ENCODE measurements at places on chromosomes 5 and 9.

DNA sequence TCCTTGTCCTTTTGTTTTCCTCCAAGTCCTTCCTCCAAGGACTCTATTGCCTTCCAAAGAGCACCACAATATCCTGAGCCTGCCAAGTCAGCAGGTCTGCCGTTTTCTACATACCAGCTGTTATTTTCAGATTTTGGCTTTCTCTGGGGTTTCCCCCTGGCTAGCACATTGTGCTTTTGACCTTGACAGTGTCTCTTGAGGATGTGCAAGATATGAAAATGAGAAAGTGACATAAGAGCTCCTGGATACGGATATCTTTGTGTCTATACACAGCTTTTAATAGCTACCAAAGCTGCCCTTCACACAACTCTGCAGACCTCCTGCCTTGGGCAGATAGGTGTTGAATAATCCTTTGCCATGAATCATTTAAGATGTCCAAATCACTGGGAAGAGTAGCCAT, 67.0 kb downstream of the HAPLN1 start:
- no peak for DNase-seq

DNA sequence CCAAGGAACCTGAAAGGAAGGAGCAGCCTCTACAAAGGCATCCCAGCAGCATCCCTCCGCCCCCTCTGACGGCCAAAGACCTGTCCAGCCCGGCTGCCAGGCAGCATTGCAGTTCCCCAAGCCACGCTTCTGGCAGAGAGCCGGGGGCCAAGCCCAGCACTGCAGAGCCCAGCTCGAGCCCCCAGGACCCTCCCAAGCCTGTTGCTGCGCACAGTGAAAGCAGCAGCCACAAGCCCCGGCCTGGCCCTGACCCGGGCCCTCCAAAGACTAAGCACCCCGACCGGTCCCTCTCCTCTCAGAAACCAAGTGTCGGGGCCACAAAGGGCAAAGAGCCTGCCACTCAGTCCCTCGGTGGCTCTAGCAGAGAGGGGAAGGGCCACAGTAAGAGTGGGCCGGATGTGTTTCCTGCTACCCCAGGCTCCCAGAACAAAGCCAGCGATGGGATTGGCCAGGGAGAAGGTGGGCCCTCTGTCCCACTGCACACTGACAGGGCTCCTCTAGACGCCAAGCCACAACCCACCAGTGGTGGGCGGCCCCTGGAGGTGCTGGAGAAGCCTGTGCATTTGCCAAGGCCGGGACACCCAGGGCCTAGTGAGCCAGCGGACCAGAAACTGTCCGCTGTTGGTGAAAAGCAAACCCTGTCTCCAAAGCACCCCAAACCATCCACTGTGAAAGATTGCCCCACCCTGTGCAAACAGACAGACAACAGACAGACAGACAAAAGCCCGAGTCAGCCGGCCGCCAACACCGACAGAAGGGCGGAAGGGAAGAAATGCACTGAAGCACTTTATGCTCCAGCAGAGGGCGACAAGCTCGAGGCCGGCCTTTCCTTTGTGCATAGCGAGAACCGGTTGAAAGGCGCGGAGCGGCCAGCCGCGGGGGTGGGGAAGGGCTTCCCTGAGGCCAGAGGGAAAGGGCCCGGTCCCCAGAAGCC, 30.8 kb downstream of the CD180 start:
- DNase-seq: peak; percentile 75

DNA sequence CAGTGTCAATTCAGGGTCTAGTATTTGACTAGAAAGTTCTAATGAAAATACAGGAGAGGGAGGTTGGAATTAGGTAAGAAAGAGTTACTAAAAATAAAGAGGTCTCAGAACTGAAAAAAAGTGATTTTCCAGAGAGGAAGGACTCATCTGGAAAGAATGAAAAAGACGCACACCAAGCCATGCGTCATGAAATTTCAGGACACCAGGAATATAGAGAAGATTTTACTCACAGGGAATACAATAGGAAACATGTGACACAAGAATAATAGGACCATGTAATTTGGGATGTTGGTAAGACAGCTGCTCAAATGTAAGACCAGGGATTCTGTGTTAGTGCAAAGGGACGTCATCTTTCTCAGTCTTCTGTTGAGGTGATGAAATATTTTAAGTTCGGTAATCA, 224.7 kb downstream of the GDNF start:
- no peak for DNase-seq

- DNase-seq: no peak
Measured at GRCh38 chr9:16407617-16408016, 462.9 kb downstream of the BNC2 start.

- no peak for DNase-seq
Measured at GRCh38 chr9:93013856-93014582, 44.5 kb upstream of the SUSD3 start.

DNA sequence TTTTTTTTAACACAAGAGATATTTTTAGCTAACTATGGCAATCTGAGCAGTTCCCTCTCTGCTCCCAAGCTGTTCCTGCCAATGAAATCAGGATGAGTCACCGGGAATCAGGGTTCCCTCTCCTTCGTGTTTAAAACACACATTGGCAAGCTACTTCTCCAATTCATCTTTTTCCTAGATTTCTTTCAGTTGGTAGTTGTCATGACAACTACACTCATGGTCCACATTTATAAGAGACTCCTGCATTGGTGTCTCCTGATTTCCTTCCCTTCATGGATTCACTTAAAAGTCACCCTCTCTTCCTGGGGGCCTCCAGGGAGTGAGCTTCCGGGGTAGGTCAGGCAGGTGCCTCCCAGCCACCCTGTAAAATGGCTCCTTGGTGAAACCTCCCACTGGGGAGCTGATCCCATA, 72.3 kb upstream of the NIPAL4 start:
- DNase-seq: no peak

DNA sequence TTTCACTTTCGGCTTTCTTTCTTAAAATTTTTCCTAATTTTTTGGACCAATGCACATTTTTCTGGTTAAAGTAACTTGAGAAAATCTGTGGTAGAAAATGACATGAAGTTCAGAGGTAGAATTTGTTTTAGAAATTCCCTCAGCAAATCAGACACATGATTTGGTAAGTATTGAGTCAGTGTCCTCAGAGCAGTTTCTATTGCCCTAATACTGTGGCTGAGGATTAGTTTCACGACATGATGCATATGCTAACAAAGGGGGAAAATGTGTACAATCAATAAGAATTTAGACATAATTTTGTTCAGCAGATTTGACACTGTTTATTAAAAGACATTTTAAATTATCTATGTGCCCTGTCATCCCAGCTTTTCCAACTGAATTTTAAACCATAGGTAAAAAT, 56.2 kb upstream of the GCNT4 start:
- DNase-seq: no peak

DNA sequence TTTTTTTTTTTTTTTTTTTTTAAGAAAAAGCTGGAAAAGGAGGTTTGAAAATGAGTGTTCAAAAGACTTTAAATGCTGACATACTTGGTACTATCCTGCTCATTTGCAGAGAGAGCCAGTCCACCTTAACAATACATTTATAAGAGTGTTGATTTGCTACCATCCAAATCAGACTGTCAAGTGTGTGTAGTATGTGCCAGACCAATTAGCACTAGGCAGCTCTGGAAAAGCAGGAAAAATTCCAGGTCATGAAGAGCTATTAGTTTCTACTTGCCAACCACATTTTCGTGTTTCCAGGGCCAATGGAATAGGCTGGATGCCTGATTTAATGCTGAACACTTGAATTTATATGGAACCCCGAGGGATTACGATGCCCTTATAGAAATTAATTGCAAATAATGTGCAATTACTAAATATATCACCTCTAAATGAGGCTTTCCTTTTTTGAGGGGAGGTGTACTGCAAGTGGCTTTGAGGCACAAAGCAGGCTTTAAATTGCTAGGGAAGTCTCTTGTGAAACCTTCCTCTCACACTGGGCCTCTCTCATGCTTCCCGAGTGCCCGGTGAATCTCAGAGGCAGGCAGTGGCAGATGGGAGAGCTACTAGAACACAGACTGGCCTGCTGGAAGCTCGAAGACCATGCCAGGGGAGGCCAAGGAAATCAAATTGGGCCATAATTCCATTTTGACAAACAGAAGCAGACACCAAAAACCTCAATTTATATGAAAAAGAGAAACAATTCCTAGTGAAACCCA, 178.7 kb downstream of the PPP2R2B start:
- no peak for DNase-seq

- DNase-seq: no peak
Measured at GRCh38 chr5:11251247-11251646, 490.2 kb upstream of the DAP start.

GRCh38 chr5:12704955-12705354, 800.7 kb upstream of the CTNND2 start:
- no peak for DNase-seq

- no peak for DNase-seq
Measured at GRCh38 chr9:21080793-21081192, 3.1 kb upstream of the IFNB1 start.

DNA sequence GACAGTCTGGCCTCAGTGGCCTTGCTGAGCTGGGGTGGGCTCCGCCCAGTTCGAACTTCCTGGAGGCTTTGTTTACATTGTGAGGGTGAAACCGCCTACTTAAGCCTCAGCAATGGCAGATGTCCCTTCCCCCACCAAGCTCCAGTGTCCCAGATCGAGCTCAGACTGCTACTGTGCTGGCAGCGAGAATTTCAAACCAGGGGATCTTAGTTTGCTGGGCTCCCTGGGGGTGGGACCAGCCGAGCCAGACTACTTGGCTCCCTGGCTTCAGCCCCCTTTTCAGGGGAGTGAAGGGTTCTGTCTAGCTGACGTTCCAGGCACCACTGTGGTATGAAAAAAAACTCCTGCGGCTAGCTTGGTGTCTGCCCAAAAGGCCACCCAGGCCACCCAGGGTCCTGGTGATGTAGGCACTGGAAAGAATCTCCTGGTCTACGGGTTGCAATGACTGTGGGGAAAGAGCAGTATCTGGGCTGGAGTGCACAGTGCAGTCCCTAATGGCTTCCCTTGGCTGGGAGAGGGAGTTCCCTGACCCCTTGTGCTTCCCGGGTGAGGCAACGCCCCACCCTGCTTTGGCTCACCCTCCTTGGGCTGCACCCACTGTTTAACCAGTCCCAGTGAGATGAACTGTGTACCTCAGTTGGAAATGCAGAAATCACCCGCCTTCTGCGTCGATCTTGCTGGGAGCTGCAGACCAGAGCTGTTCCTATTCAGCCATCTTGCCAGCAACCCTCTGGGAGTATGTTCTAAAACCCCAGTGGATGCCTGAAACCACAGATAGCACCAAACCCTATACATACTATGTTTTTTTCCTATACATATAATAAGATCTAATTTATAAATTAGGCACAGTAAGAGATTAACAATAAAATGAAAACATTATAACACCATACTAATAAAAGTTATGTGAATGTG, 95.5 kb downstream of the TMEM161B start:
- DNase-seq: no peak

DNA sequence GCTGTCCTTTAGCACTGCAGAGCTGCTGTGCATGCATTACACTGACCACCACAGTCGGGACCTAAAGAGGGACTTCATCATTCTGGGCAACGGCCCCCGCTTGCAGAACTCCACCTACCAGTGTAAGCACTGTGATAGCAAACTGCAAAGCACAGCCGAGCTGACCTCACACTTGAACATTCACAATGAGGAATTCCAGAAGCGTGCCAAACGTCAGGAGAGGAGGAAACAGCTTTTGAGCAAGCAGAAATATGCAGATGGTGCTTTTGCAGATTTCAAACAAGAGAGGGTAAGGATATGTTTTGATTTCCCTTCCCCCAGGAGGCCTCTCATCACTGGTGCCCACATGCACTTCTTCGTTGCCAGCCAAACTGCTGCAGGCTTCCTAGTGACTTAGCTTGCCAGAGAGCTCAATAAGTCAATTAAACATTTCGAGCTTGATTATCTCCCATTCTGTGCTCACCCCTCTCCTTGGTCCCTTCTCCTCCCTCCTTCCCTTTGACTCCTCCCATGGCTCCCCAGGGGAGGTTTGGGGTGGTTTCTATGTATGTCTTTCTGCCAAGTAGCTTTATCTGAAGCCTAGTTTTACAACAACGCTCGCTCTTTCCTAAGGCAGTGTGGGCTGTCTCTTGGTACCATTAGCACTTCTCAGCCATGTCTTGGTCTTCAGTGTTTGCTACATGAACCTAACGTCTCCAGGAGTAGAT, 66.7 kb downstream of the ZNF462 start:
- no peak for DNase-seq

DNA sequence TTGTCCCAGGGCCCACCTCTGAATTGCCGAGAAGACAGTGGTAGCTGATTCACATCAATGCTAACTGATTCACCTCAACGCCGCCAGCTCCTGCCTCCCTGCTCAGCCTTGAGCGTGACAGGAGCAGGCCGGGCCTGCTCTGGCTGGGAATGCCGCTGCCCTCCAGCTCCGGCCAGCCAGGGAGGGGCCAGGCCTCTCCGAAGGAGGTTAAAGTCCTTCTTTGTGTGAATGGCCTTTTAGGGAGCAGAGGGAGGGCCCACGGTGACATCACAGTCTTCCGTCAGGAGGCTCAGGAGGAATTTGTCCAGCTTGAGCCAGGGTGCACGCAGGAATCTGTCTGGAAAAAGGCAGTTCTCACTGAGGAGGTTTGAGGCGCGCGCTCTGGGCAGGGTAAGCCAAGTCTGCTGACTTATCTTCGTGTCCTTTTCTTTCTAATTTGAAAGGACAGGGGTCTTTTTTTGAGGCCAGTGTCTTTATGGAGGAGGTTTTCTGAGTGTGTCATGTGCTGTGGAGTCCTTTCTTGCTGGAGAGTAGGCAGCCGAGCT, 82.7 kb downstream of the C9orf152 start:
- DNase-seq: no peak

- DNase-seq: no peak
Measured at GRCh38 chr5:78669331-78669730, 20.8 kb upstream of the LHFPL2 start.

DNA sequence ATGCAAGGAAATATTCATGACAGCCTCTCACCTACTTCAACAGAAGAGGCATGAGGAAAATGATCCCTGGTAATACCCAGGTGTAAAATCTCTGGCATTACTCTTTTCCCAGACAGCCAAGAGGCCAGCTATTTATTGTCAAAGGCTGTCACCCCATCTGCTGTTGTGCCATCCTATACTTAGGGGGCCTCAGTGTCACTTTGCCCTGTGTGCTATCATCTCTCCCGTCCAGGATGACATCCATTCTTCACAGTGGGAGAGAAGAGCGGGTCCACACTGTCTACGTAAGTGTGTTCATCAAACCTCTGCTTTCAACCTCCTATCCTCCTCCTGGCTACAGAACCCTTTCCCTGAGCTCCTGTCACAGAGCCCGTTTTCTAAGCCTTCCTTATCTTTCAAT, 82.6 kb downstream of the MYO10 start:
- no peak for DNase-seq

DNA sequence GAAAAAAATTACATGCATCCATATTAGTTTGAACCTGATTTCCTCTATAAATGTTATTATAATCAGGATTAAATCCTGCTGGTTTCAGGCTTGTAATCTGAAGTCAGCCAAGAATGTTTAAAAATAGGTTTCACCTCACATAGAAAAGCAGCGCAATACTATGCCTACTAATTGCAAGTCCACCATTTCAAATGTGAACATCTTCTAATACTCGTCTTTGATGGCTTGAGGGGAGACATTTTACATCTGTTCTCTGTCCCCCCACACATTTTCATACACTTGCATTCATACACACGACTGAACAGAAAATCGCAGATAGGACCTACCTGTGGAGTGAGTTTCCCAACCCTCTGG, 41.8 kb downstream of the FREM1 start:
- no peak for DNase-seq

GRCh38 chr5:6427694-6428093, 21.0 kb upstream of the UBE2QL1 start:
- no peak for DNase-seq

- no peak for DNase-seq
Measured at GRCh38 chr9:130741831-130742449, 48.4 kb downstream of the EXOSC2 start.

Measured in germinal center (tissue), 1 donor.